ENCODE measurements at places on chromosomes 3 and 15. TPM values are rescaled to one million over a fixed set of nuclear protein-coding genes. Genes with fewer than 3 reads are reported as not detected.

KIF7 gene
- total RNA-seq = 2.1 TPM

DNA sequence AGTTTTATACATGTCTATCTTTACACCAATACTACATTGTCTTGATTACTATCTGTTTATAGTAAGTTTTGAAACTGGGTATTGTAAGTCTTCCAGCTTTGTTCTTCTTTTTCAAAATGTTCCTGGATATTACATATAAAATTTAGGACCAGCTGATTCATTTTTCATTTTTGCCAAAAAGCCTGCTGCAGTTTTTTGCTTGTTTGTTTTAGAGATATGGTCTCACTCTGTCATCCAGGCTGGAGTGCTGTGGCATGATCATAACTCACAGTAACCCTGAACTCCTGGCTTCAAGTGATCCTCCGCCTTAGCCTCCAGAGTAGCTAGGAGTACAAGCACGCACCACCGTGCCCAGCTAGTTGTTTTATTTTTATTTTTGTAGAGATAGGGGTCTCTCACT lies 20.4 kb upstream of the AP4E1 start:
- no peak for DNase-seq

DNA sequence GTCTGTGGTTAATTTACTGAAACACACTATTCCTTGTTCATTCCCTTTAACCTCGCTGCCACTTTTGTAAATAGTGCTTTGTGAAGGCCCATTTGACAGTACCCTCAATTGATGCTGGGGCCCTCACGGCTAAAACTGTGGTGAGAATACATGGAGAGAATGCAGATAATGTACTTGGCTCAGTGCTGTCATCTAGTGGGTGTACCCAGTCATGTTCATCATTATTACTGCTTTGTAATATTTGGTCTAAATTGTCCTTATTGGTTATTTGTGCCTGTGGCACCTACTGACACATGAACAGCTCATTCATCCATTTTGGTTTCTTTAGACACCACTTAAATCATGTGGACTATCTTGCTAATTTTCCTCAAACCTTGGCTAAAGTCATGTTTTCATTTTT lies 543.6 kb downstream of the EDEM1 start:
- no peak for DNase-seq

- DNase-seq = peak; percentile 81
Measured at GRCh38 chr3:50251220-50251619, 15.2 kb downstream of the GNAI2 start.

GRAMD1C gene
- total RNA-seq = 0.97 TPM

DNA sequence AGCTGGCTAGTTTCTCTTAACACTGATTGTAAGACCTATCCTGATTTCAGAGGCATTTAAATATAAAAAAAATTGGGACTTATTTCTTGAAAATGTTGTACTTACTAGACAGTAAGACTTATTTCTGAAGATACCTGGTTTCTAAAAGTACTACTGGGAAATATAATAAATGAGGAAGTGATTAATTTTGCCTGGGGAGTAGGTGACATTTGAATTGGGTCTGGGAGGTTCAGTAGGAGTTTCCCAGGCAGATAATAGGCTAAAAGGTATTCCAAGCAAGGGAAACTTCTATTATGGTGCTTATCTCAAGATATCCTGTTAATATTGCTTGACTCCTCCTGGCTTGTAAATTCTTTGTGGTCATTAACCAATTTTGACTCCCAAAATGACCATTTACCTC lies 6.5 kb upstream of the IQGAP1 start:
- DNase-seq = no peak

- DNase-seq = no peak
Measured at GRCh38 chr15:90114451-90114901, 12.2 kb upstream of the IDH2 start.
